Activated T-cell treated with anti-CD3 and anti-CD28 coated beads for 4 hours (primary cell): ENCODE measurements at places on chromosomes 5 and 9.

- no peak for DNase-seq
These were observed 10.9 kb downstream of the CLPTM1L start for GRCh38 chr5:1333986-1334385.

- no peak for DNase-seq
These were observed 62.0 kb downstream of the BHMT start for GRCh38 chr5:79173626-79174025.

- DNase-seq: no peak
These were observed 193.7 kb downstream of the OLFM1 start for GRCh38 chr9:135281151-135281550.

DNA sequence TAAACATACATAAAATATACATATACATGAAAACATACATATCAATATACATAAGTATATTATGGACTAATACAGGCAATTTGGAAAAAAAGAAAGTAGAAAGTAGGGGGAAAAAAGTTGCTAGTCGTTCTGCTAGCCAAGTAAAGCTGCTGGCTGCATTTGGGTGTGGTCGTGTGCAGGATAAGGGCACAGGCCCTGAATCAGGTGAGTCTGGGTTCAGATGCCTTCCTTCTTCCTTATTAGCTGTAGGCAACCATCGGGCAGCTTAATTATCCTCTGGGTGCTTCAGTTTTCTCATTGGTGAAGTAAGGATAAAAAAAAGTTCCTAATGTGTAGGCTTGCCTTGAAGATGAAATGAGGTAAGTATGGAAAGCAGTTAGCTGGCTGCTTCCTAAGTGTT is 59.2 kb upstream of the SPRY4 start:
- no peak for DNase-seq

- DNase-seq: no peak
These were observed 77.3 kb downstream of the LRSAM1 start for GRCh38 chr9:127528422-127529251.

DNA sequence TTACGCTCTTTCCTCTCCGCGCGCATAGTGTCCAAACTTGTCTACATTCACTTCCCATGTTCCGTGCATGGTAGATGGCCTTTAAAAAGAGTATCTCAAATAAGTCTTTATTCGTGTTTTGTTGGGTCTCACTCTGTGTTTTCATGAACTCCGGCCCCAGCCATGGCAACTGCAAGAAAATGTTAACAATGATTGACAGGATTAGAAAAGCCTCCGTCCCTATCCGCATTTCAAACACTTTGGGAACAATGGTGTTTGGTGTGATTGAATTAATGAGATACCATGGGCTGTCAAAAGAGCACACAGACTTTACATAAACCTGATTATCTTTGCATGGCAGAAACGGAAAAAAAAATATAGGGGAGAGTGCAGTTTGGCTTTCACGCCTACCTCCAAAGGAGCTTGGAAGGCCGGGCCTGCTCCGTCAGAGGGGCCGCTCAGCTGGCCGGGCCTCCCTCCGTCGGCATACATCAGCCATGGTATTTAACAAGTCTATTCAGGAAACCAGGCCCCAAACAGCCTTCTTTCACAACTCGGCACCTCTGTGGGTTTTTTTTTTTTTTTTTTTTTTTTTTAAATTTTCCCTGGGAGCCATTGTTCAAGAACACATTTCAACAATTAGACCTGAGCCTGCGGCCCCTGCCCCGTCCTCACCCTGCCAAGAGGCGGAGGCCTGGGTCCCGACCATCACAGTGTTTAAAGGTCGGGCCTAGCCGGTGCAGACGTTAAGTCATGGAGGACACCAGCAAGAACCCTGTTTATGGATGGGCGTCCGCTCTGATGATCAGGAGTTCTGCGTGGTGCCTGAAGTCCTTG is 323.8 kb upstream of the IRX4 start:
- no peak for DNase-seq

DNA sequence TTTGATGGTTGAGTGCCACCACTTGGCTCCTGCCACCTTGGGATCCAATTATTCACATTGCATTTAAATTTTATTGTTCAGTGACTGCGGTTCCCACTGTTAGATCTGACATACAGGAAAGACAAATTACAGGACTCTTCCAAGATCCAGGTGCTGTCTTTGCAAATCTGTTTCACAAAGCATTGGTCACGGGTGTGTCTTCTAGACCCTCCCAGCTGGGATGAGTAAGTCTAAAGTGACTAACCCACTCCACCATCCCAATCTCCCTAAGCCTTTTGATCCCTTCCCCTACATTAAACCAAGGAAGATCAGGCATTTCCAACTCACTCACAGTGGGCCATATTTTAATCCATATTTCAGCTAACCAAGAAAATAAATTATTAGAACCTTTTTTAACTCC is 1016.3 kb upstream of the CTNND2 start:
- DNase-seq: no peak

- DNase-seq: no peak
These were observed 13.4 kb downstream of the UBE2QL1 start for GRCh38 chr5:6461793-6462650.

DNA sequence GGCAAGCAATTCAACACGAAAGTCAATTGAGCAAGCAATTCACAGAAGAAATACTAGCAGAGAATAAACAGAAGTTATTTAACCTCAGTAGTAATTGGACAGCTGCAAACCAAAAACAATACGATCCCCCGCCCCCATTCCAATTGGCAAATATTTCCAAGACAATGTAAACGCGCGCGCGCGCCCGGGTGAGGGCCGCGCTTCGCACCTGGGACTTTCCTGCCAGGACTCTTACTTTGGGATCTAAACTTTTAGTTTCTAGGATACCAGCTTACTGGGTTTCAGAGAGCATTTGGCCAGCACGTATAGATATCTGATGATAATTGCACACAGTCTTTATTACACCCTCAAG is 8.6 kb downstream of the RUFY1 start:
- DNase-seq: no peak

- DNase-seq: no peak
These were observed 40.9 kb downstream of the UIMC1 start for GRCh38 chr5:176965633-176966032.

- DNase-seq: no peak
These were observed 299.4 kb downstream of the PARP8 start for GRCh38 chr5:50965654-50966375.

DNA sequence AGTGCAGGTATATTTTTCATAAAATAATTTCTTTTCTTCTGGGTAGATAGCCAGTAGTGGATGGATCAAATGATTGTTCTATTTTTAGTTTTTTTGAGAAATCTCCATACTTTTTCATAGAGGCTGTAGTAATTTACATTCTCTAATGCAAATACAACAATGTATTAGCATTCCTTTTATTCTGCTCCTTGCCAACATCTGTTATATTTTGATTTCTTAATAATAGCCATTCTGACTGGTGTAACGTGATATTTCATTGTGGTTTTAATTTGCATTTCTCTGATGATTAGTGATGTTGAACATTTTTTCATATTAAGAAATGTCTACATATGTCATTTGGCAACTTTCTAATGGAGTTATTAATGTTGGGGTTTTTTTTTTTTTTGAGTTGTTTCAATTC is 27.2 kb upstream of the SLC36A2 start:
- DNase-seq: no peak

- DNase-seq: no peak
These were observed 102.1 kb upstream of the RANBP3L start for GRCh38 chr5:36403632-36404311.

- no peak for DNase-seq
These were observed 16.6 kb upstream of the SYNPO start for GRCh38 chr5:150623878-150624216.

- DNase-seq: no peak
These were observed 9.6 kb downstream of the CSF2 start for GRCh38 chr5:132083071-132083678.

GRCh38 chr5:17878541-17878940 is 244.3 kb downstream of the TAF11L14 start:
- no peak for DNase-seq

DNA sequence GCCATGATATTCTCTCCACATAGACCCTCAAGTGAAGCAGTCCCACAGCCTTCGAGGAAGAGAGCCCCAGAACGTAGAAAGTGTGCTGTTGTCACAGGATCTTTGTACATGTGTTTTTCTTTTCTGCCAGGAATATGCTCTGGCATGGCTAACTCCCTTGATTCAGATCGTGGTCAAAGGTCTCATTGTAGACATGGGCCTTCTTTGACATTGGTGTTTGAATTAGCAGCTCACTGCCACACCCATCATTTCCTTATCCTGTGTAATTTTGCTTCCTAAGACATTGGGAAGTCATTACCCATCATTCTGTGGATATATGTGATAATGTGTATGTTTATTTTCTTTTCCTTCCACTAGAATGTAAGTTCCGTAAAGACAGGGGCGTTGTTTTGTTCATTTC is 25.5 kb downstream of the MTRR start:
- DNase-seq: no peak

DNA sequence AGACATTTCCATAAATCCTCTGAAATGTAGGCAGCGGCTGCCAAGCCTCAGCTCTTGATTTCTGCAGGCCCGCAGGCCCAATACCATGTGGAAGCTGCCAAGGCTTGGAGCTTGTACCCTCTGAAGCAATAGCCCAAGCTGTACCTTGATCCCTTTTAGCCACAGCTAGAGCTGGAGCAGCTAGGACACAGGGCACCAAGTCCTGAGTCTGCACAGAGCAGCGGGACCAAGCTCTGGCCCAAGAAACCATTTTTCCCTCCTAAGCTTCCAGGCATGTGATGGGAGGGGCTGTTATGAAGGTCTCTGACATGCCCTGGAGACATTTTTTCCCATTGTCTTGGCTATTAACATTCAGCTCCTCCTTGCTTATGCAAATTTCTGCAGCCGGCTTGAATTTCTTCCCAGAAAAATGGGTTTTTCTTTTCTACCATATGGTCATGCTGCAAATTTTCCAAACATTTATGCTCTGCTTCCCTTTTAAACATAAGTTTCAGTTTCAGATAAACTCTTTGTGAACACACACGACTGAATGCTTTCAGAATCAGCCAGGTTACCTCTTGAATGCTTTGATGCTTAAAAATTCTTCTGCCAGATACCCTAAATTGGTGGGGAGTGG is 14.4 kb upstream of the ZFR start:
- DNase-seq: no peak

- no peak for DNase-seq
These were observed 24.8 kb upstream of the RAPGEF6 start for GRCh38 chr5:131659841-131660240.

DNA sequence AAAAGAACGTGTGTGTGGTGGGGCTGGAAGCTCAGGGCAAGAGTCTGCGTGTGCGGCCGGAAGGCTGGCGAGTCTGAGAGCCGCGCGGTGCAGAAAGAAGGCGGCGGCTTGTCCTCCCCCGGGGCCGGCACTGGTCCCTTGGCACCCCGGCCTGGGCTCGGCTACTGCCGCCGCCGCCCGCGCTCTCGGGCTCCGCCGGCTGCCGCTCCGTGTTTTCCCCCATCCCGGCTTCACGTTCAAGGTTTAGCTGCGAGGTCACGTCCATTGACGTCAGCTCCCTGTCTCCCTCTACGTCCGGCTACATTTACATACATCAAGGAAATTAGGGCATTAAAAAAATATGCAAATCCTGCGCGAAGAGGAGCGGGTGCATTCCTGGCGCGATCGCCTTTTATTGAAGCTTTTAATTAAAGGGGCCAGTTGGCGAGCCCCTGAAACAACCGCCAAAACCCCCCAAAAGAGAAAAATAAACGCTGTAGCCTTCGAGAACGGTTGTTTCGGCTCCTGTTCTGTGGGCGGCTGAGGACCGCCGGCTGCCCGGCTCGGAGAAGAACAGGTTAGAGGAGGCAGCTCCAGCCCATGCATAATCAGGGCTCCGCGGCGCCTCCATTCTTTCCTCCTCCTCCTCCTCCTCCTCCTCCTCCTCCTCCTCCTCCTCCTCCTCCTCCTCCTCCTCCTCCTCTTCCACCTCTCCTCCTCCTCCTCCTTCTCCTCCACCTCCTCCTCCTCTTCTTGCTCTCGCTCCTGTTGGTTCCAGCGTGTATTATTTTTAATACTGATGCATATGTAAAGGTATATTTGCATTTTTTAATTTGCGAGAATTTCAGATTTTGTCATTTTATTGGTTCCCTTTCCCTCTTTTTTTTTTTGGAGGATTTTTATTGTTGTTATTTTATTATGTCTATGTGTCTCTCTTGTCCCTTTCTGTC is 207.0 kb downstream of the MEF2C start:
- DNase-seq: no peak

DNA sequence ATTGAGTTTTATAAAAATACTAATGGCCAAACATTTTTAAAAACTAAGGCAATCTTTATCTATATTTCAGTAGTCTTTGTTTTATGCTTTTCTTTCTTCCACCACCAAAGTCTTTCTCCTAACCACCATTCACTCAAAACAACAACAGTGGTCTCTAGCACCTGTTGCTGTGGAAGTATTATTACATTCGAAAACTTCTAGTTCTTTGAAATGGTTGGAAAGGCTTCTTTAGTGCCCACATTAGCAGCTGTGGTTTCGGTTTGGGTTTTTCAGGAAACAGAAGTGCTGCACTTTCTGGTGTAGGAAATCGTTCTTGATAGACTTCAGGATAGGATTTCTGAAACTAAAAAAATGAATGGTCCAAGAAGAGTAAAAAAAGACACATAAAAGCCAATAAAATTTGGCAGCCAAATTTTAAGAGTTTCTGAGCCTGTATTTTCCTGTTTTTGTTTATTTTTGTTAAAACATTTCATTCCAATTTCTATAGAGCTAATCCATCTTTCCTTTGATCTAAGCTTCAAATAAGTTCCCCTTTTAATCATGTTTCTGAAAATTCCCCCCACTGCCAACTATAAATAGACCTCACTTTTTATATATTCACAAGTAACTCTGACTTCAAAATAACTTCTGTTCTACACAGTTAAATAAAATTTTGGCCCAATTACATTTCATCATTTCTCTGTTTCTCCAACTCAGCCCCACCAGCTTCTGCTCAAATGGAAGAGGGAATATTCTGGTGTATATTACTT is 102.2 kb downstream of the DEPDC1B start:
- no peak for DNase-seq

- no peak for DNase-seq
These were observed 180.4 kb upstream of the DAB2 start for GRCh38 chr5:39605145-39605544.

GRCh38 chr5:168802337-168802736 is 223.2 kb upstream of the PANK3 start:
- no peak for DNase-seq

- DNase-seq: no peak
These were observed 206.4 kb downstream of the AOPEP start for GRCh38 chr9:94932652-94933510.

- DNase-seq: no peak
These were observed 181.5 kb downstream of the LPAR1 start for GRCh38 chr9:110856772-110857171.
